ENCODE measurements at places on chromosomes 7 and 10. TPM values are rescaled to one million over a fixed set of nuclear protein-coding genes. Genes with fewer than 3 reads are reported as not detected.

DNA sequence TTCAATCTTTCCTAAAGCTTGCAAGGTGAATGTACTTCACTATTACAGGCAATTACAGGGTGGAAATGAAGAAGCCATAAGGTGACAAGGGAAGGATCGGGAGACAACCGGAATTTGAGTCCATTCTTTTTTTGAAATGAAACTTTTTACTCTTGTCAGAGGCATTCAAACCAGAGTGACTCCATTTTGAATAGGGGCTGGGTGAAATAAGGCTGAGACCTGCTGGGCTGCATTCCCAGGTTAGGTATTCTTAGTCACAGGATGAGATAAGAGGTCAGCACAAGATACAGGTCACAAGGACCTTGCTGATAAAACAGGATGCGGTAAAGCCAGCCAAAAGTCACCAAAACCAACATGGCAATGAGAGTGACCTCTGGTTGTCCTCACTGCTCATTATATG is 363.3 kb downstream of the TYW1 start:
- DNase-seq: no peak

CLIP2 gene
- 45.0 TPM for total RNA-seq

GRCh38 chr10:117616179-117616578 is 73.6 kb downstream of the EMX2 start:
- no peak for DNase-seq

- no peak for DNase-seq
Observed at GRCh38 chr7:101075646-101076045, 9.6 kb upstream of the TRIM56 start.

DNA sequence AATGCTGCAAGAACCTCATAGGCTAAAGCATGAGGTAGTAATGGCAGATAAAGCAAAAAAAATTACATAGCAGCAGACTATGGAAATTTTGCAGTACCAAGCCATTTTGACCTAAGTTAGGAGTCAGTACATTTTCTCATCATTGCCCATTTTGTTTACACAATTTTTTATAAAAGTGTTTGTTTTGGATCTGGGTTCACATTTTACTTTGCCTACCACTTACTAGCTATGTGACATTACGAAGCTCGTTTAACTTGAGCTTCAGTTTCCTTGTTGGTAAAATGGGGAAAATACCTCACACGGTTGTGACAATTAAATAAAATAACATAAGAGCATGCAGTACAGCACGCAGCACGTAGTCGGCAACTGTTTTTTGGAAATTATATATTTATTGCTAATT is 99.6 kb downstream of the ADD3 start:
- no peak for DNase-seq

- DNase-seq: no peak
Observed at GRCh38 chr10:15632456-15633091, 87.1 kb downstream of the ITGA8 start.

DNA sequence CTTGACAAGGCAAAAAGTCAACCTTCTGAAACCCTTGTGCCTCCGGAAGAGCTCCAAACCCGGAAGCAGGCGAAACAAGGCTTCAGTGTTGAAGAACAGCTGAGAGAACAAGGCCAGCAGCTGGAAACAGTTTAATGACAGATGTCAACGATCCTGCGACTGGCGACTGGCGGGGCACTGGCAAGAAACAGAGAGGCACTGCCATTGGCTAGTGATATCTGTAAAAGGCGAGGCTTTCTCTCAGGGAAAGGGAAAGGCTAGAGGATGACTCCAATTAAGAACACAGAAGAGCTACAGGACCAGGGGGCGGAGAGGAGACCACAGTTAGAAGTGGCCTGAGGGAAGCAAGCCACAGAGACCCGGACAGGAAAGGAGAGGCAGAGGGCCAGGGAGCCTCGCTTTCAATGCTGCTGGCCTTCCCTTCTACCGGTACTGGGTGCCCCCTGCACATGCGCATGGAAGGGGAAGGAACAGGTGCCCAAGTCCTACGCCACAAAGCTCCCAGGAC is 19.4 kb downstream of the ITGB1 start:
- DNase-seq: peak; percentile 44

DNA sequence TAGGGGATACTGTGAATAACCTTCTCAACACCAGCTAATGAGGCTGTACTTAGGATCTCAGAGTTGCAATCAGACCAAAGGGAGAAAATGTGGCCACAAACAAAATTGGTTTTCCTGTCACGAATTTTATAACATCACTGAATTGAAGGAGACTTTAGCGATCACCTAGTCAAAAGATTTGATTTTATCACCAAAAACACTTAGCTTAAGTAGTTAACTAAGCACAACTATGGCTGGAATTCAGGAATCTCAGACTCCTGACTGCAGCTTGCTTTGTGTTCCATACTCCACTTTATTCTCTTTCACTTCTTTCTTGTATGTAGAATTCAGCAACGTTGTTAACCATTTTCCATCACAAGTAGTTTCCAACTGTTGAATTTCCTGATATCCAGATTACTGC is 152.0 kb downstream of the SLC16A9 start:
- no peak for DNase-seq

- no peak for DNase-seq
Observed at GRCh38 chr7:33287738-33288137, 158.4 kb downstream of the BBS9 start.

RPP30 gene
- total RNA-seq: 24.1 TPM

DNA sequence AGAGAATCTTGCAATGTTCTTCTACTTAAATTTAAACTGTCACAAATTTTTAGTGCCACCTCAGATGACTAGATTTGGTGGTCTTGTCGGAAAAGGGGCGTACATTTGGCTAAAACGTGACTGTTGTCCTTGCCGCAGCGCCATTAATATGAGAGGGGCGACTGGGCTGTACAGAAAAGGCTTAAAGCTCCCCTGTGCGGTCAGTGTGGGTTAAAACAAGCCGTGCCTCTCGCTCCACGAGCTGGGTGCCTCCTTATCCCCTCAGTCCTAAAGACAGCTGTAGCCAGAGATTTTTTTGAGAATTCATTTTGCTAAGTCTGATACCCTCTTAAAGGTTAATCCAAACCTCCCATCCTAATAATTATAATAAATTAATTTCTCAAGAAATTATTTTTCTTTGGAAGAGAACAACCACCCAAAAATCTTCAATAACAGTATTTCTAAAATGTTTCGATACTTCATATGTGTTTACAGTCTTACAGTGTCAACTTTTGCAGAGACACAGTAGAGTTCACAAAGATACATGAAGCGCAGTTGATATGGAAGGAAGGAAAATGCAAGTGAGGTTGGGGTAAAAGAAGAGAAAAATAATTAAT is 68.6 kb downstream of the C7orf25 start:
- peak; percentile 65 for DNase-seq

BLVRA gene
- 10.4 TPM for total RNA-seq

GPR146 gene
- total RNA-seq: 14.9 TPM

GRCh38 chr7:2225336-2225735 is 7.4 kb downstream of the MAD1L1 start:
- no peak for DNase-seq

- no peak for DNase-seq
Observed at GRCh38 chr7:46955531-46955930, 626.4 kb downstream of the TNS3 start.

DNA sequence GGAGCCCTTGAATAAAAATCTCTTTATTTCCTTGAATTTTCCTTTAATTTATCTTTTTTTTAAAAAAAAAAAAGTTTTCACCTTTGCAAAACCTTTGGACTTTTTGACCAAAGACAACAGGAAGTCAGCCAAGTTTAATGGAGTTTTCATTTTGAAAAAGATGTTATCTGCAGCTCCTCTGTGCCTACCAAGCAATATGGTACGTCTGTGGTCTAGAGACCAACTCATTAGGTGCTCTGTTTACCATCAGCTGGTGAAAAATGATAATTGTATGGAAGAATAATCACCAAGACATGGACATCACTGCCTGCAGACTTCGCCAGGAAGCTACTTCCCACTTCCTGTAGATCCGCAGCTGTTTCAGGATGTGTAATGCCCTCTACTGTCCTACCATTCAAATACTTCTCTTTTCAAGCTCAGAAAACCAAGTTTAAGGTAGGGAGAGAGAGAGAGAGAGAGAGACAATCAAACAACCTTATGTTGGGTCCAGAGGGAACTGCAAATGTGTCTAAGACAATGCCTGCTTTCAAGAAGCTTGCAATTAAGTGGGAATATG is 18.7 kb downstream of the PLXNA4 start:
- no peak for DNase-seq

DNA sequence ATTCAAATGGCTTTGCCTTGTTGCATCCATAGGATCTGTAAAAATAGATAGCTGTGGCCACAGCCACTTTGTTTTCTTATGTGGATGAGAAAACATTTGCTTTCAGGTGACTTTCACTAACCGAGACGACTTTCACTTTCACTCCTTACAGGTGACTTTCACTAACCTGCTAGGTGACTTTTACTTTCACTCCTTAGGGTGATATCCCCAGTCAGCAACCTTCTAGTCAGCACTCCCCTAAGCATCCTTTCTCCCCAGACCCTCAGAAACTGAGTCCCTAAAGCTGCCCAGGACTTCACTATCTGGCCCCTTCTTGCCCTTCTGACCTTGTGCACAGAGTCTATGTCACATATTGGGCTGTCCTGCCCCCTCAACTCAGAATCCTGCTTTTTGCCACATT is 177.5 kb downstream of the RELN start:
- DNase-seq: no peak

- no peak for DNase-seq
Observed at GRCh38 chr10:8121201-8121890, 66.9 kb downstream of the GATA3 start.

DNA sequence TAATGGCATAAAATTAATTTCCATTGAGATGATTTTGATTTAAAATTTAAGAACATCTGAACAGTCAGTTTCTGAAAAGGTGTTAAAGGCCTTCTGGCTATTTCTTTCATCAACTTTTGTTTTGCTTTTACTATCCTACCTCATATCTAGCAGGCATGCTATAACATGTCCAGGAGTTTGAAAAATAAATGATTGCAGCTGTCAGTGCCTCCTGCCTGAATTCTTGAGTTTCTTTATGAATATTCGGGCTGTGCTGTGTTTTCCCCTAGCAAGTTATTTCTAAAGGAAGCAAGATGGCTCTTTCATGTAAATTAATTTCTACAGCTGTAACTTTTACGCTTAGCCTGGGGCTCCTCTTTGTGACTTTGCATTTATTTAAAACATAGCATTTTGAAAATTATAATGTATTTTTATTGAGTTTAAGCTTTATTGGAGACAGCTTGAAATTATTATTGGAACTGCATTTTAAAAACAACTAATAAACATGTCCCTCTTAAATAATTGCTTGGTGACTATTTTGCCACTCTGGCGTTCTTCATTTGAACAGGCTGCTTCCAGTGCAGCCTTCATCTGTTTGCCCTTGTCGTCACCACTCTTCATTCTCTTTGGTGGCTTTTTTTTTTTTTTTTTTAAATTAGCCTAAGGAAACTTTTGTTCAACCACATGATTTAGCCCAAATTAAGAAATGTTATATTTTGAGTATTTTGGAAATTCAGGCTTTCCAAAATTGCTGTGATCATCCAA is 1083.4 kb upstream of the LRRN3 start:
- DNase-seq: peak; percentile 47

DNA sequence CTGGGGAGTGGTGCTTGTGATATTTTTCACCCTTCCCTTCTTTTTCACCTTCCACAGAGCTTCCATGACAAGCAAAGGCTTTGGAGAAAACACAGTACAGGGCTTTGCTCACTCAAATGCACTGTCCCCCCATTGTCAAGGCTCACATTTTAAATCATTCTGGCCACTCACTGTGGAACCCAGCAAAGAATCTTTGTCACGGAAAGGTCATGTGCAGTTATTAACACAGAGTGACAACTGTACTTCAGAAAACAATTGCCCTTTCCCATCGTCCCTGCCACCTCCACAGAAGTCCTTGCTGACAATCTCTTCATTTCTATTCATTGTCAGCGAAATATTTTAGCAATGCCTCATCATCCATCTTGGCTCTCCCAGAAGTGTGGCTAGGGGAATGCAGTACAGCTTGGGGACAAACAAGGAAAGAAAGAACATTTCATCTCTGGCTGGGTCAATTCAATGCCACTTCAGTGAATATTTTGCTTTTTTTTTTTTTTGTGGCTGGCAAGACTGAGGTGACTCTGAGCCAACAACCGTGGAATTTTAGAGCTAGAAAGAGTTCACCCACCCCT is 851.0 kb downstream of the KCNMA1 start:
- no peak for DNase-seq

SPDYE6 gene
- total RNA-seq: not detected

DNA sequence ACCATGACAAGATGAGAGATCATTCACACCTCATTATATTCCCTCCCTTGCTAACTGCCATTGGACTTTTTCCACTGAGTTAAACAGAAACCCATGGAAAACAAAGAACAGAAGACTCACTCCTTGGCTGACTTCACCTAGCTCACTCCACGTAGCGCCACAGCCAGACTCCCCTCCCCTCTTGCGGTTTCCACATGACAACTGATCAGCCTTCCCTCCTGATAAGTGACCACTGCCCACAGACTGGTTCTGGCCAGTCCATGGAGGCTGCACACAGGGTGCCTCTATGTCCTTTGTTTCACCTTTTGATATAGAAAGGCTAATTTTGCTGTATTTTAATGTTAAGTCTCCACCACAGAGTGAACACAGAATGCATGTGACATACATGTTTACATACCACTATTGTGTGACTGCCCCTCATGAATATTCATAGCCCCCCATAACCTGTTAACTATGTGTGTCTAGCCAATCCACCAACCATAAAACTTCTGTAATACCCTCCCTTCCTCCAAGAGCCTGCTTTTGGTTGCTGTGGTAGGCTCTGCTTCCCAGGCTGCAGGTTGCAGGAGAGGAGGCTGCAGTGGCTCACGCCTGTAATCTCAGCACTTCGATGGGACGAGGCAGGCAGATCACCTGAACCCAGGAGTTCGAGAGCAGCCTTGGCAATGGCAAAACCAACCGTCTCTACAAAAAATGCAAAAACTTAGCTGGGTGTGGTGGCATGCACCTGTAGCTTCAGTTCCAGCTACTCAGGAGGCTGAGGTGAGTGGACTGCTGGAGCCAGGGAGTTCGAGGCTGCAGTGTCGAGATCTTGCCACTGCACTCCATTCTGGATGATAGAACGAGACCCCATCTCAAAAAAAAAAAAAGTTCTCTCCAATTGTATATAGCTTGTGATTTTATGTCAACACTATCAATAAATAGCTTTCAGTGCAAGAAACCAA is 10.0 kb upstream of the IFIT5 start:
- no peak for DNase-seq

PANK1 gene
- total RNA-seq: 6.0 TPM

GRCh38 chr7:37174460-37174859 is 274.2 kb downstream of the ELMO1 start:
- no peak for DNase-seq

All from umbilical cord (tissue), 2 donors.